Activated T-helper 1 cell treated with anti-CD3 and anti-CD28 coated beads, Interleukin-2, amount 50 U/mL, for 16 hours (primary cell): ENCODE measurements at places on chromosomes 12 and 14.

DNA sequence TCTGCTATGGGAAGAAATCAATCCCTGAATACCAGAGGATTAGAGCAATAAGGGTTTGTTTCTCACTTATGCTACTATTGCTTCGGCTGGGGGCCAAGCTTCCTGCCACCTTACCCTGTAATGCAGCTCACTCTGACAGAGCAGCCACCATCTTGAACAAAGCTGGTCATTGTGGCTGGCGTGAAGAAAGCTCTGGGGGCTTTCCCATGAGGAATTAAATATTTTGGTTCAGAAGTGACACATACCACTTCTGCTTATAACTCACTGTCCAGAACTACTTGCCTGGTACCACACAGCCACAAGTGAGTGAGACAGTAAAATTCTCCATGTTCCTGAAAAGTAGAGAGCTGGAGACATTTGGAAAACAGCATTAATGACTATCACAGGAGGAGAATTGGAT lies 82.6 kb downstream of the GALNT8 start:
- no peak for DNase-seq

DNA sequence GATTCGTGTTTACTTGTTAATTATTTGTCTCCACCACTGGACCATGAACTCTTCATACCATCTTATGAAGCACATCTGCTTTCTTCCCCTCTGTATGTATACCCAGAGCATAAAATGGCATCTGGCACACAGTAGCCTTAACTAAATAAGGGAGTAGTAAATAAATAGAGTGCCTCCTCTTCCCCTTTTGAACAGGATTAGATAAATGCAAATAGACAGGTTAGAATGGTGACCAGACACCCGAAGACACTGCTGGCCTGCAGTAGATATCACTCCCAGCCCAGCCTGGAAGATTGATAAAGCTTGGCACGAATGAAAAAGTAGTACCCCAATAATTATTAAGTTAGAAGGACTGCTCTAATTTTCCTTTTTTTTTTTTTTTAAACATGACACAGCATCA lies 6.9 kb downstream of the GALNT4 start:
- DNase-seq: no peak

- DNase-seq: no peak
Observed at GRCh38 chr14:100605706-100606686, 18.8 kb upstream of the BEGAIN start.

- no peak for DNase-seq
Observed at GRCh38 chr12:68403296-68403695, 71.1 kb upstream of the MDM1 start.

- no peak for DNase-seq
Observed at GRCh38 chr12:115149685-115150378, 465.9 kb upstream of the TBX3 start.

- DNase-seq: no peak
Observed at GRCh38 chr14:96261053-96261452, 5.0 kb downstream of the BDKRB1 start.

- DNase-seq: no peak
Observed at GRCh38 chr14:99158150-99158549, 113.8 kb downstream of the BCL11B start.

DNA sequence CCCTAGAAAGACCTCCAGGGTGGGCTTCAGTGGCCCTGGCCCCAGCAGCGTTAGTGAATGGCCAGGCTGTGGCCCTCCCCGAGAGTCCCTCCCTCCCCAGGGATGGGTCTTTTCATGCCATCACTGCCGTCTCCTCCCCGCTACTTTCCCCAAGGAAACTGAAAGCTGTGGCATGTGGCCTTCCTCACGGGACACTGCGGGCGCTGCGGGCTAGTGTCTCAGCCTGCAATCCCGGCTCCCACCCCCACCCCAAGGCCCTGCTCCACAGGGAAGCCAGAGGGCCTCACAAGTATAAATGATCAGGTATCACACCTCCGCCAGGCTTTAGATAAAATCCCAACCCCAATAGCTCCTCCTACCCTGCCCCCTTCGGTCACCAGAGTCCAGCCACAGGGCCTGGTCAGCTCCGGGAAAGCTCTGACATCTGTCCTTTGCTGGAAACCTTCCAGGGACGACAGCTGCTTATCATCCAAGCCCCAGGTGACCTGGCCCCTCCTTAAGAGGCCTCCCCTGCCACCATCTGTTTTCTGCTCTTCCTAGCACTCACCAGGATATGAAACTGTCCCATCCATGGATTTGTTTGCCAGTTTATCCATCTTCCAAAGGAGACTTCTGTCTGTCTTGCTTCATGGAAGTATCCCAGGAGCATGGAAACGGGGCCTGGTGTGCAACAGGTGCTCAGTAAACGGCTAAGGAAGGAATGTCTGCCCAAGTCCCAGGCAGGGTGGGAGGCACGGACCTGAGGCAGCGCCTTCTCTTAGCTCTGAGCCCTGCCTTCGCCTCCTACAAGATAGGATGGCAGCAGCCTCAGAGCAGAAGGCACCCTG lies 31.6 kb downstream of the CCDC85C start:
- DNase-seq: no peak

DNA sequence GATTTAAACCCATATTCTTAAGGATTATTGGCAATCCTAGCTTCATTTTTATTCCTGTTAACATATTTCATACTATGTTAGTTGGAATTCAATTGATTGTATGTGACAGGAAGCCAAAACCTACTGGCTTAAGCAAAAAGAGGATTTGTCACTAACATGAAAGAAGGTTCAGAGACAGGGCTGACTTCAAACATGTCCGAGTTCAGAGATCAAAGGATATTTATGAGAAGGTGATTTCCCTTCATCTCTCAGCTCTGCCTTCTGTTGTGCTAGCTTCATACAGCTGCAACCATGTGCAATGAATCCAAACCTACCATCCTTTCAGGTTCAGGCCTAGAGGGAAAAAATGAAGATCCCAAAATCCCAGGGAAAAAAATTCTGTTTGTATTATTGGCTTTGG lies 349.7 kb downstream of the ATP23 start:
- no peak for DNase-seq

GRCh38 chr14:101928415-101928841 lies 35.9 kb upstream of the DYNC1H1 start:
- DNase-seq: no peak

GRCh38 chr12:2284857-2285256 lies 232.1 kb downstream of the CACNA1C start:
- DNase-seq: no peak

GRCh38 chr12:38823314-38823713 lies 82.1 kb downstream of the CPNE8 start:
- no peak for DNase-seq

- no peak for DNase-seq
Observed at GRCh38 chr14:56794557-56795283, 15.6 kb downstream of the OTX2 start.

GRCh38 chr14:39266525-39266870 lies 32.8 kb downstream of the MIA2 start:
- DNase-seq: no peak

- DNase-seq: no peak
Observed at GRCh38 chr12:39032448-39032847, 127.1 kb upstream of the CPNE8 start.

- no peak for DNase-seq
Observed at GRCh38 chr14:90194706-90195105, 61.6 kb upstream of the PSMC1 start.

- no peak for DNase-seq
Observed at GRCh38 chr14:65195042-65195719, 92.9 kb upstream of the MAX start.

- no peak for DNase-seq
Observed at GRCh38 chr12:76033081-76034011, 1.8 kb upstream of the PHLDA1 start.

DNA sequence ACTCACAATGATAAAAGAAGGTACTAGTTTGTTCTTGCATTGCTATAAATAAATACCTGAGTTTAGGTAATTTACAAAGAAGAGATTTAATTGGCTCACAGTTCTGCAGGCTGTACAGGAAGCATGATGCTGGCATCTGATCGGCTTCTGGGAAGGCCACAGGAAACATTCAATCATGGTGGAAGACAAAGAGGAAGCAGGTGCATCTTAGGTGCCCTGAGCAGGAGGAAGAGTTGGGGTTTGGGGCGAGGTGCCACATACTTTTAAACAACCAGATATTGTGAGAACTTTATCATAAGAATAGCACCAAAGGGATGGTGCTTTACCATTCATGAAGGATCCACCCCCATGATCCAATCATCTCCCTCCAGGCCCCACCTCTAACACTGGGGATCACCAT lies 752.6 kb upstream of the FLRT2 start:
- no peak for DNase-seq

GRCh38 chr12:59046763-59047534 lies 126.6 kb upstream of the LRIG3 start:
- no peak for DNase-seq

DNA sequence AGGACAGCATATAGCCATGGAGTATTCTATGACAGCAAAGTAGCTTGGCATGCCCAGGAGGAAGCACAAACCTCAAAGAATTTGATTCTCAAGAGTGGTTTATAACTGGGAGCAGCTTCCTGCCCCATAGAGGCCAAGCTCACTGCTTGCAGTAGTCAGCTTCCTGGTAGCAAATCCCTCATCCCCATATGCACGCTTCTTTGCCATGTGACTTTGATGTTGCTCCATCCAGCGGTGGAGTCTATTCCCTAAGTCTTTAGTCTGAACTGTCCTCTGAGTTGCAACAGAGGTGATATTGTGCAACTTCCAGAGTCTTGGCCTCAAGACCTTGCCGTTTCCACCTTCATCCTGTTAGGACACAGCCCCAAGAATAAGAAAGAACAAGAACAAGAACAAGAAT lies 996.8 kb upstream of the TMEM132C start:
- DNase-seq: no peak

- no peak for DNase-seq
Observed at GRCh38 chr12:68106160-68106559, 53.4 kb downstream of the IFNG start.

DNA sequence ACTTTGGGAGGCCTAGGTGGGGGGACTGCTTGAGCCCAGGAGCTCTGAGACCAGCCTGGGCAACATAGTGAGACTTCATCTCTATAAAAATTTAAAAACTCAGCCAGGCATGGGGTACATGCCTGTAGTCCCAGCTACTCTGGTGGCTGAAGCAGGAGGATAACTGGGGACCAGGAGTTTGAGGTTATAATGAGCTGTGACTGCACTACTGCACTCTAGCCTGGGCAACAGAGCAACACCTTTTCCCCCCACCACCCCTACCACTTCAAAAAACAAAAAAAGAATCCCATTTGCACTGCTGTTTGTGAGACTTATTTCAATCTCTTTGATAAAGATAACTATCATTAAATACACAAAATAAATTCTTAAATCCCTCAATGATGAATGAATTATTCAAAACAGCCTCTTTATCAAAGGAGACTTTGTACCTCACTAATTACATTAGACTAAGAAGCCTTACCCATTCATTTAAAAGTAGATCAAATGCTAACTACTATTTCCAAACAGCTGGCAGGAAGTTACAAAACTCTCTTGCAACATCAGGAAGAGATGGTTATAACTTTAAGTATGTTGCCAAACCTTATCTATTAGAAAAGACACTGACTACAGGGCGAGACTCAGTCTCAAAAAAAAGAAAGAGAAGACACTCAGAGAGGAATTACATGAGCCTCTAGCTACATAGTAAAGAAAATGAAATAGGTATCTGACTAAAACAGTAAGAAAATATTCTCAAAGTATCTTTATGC lies 14.7 kb downstream of the BLTP3B start:
- DNase-seq: no peak

- no peak for DNase-seq
Observed at GRCh38 chr12:30357766-30358490, 337.7 kb downstream of the IPO8 start.

DNA sequence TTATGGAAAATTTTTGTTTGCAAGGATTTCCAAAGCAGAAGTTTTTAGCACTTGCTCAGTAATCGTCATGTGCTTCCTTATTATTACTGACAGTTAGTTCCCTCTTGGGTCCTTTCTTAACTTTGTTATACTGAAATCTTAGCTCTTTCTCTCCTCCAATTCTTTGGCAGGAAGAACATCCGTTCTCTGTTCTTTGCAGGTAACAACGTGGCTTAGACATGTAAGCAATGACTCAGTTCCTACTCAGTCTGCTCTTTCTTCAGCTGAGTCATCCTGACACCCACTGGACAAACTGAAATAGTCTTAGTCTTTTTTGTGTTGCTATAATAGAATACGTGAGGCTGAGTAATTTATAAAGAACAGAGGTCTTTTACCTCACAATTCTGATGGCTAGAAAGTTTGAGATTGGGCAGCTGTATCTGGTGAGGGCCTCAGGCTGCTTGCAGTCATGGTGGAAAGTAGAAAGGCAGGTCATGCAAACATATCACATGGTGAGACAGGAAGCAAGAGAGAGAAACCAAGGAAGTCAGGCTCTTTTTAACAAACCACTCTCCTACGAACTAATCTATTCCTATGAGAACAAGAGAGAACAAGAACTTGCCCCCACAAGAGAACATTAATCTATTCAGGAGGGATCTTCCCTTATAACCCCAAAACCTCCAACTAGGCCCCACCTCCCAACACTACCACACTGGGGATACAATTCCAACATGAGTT lies 49.2 kb downstream of the TESPA1 start:
- DNase-seq: peak; percentile 12

GRCh38 chr12:64452559-64453329 lies 824 bp downstream of the TBK1 start:
- no peak for DNase-seq

DNA sequence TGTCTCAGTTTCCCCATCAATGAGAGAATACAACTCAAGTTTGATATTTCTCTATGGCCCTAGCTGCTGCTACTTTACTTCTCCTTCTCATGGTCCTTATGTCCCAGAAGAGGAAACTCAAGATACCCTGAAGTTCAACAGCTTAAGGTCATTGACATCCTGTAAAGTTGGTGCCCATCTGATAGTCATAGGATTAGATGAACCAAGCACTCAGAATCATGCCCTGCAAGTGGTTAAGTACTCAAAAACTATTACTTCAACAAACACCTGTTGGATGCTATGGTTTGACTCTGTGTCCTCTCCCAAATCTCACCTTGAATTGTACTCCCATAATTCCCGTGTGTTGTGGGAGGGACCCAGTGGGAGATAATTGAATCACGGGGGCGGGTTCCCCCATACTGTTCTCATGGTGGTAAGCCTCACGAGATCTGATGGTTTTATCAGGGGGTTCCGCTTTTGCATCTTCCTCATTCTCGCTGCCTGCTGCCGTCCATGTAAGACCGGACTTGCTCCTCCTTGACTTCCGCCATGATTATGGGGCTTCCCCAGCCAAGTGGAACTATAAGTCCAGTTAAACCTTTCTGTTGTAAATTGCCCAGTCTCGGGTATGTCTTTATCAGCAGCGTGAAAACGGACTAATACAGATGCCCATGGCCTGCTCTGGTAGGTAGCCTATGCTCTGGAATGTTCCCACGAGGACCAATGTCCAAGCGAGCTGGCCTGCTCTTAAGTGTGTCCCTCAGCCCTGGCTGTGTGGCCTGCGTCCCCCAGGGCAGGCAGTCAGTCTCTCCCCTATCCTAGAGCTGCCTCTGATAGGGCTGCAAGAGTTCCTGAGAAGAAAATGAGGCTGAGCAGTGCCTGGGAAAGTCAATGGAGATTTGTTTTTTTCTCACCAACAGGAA lies 18.1 kb downstream of the CAMKK2 start:
- DNase-seq: no peak

GRCh38 chr12:70638639-70639360 lies 1.6 kb upstream of the PTPRB start:
- no peak for DNase-seq
